Activated CD4-positive, CD25-positive, alpha-beta regulatory T cell treated with anti-CD3 and anti-CD28 coated beads, Interleukin-2, amount 50 U/mL, for 16 hours (primary cell): ENCODE measurements at places on chromosomes 2 and 18.

GRCh38 chr2:237626813-237627440 lies 460 bp upstream of the LRRFIP1 start:
- no peak for DNase-seq

DNA sequence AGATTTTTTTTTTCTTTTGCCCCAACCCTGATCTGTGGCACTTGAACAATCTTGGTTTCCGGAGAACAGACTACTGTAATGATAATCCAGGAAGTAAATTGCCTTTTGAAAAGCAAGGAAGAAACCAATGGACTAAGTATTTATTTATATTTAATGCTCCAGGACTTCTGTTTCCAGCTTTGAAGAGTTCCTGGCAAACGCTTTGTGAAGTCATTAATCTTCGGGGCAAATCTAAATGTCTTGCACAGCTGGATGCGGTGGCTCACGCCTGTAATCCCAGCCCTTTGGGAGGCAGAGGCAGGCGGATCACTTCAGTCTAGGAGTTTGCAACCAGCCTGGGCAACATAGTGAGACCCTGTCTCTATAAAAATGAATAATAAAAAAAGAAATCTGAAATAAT lies 135.1 kb upstream of the GATA6 start:
- DNase-seq, result no peak

DNA sequence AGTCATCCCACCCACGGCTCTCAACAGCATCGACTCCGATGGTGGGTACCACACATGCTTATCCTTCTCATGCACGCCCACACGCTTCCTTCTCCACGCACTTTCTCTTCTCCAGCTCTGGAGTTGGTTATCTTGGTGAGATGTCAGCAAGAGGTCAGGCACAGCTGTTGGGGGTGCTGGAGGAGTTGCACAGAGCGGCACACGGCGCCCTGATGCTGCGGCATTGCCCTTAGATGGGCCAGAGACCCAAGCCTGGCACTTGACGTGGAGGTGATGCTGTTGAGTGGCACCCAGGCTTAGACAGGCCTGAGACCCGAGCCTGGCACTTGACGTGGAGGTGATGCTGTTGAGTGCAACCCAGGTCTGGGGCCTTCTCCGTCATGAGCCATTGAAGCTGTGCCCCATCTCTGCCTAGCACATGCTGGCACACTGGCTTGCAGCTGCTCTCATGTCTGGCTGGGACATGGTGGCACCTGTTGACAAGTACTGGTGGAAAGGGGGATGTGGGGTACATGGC lies 83.2 kb downstream of the DGKD start:
- DNase-seq, result no peak

DNA sequence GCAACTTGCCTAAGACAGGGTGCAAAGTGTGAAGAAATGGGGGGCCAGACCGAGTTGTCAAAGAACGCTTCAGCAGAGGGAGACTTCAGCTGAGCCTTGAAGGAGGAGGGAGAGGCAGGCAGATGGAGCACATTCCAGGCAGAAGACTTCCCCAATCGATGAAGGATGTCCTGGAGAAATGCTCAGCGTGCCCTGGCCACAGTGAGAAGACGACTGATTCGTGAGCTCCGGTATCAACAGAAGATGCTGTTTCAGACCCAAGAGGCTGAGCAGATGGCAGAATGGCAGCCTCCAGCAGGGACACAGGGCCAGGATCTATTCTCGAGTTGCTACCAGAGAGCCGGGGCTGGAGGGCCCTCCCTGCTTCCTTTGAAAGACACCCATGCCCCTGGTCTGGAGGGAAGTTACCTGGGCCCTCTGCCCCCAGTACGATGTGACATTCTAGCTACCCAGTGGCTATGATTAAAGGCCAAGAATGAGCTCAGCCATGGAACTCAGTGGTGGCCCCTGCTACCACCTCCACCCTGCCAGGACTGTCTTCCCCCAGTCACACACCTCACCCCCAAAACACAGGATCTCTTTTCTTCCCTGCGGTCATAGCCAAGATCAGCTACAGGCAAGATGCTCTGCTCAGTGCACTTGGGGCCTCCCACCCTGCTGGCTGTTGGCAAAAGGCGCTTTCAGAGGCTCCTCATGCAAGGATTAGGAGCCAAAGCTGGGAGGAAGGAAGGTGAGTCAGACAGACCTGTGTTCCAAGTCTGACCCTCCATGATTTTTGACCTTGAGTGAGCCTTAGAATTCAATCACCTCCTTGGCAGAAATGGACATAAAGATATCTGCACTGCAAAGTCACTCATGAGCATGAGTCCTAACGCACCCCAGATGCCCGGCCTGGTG lies 84.3 kb downstream of the TFCP2L1 start:
- DNase-seq, result no peak

DNA sequence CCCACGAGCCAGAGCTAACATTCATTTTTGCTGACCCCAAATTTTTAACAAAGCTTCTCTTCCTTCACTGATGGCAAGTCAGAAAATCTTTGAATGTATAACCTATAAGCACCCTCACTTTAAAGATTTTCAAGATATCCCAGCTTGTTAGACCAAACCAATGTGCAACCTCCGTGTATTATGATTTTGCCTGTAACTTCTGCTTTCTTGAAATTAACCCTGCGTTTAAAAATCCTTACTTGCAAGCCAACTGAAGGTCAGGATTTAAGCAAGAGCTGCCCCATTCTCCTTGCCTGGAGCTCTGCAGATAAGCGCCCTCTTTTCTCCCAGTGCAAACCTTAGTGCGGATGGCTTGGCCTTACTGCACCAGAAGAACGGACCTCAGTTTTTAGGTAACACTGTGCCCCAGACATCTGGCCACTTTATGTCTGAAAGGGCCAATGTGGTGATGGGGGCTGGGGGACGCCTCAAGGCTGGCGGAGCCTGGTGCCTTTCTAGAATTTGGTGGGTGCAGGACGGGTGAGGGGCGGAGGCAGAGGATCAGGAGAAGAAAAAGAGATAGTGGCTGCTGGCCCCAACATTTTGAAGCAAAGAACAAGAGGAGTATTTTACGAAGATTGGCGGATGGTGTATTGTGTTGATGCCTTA lies 805 bp upstream of the TNFRSF11A start:
- DNase-seq, result no peak

DNA sequence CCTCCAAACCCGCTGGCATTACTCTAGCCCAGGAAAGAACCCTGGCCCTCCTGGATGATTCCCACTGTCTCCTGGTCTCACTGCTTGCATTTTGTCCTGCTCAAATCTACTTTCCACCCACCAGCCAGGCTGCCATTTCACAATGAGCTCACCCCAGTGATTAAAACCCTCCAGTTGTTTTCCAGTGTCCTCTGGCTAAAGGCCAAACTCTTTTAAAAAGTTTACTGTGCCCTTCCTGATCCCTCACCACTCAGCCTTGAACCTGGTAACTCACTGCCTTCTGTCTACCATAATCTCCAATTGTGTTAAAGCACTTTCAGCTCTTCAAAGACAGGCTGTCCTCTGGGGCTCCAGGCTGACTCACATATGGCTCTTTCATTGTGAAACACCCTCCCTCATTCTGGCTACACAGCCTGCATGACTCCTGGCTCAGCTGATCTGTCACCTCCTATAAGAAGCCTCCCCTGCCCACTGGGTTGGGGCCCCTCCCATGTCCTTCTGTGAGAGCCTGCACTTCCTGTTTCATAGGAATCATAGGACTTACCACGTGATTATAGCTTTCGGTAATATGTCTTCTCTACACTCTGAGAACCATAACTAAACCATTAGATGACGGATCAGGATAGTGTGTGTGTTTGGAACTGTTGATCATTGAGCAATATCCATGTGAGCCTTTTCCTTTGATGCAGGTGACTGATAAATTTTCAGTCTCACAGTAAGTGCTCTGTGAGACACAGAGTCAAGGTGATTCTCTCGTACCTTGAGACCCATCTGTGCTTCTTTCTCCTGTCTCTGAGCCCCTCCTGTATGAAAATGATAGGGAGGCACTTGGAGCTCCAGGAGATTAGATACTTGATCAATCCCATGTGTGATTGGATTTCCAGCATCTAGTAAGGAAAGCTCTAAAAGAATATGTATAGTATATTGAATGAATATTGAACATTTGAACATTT lies 590.8 kb upstream of the ID2 start:
- DNase-seq, result no peak

DNA sequence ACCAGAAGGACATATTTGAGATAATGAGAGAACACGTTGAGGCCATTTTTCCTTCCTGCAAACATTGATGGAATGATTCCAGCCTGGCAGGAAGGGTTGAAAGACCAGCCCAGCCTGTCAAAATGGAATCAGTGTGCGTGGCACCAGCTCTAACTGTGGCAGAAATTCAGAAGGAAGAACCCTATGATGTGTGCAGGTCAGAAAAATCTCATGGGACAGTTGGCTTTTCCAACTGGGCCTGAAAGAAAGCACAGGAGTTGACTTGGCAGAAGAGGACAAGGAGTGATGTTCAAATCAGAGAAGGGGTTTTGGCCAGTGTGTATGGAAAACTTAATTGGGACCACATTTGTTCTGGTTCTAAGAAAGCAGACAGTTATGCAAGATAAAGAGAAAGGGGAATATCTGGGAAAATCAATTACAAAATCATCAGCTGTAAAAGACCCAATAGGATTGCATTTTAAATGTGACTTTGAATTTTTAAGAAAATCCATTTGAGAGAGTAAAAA lies 192.8 kb upstream of the PID1 start:
- DNase-seq, result no peak

DNA sequence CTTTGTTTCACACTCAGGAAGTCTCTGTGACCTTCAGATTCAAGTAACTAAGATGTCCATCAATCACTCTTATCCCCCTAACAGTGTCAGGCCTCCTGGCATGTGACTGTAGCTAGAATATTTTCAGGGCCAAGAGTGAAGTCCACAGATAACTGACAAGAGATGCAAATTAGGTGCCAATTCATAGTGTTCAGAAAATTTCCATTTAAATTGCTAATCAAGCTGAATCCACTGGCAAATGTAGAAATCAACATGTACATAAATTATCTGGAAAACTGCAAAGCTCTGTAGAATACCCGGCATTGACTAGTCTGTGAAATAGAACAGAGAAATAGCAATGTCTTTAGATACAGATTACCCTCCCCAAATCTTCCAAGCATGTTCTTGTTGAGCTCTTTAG lies 38.6 kb upstream of the ARL4C start:
- DNase-seq, result no peak

- DNase-seq, result no peak
Observed at GRCh38 chr18:58183226-58183625, 139.2 kb downstream of the NEDD4L start.

DNA sequence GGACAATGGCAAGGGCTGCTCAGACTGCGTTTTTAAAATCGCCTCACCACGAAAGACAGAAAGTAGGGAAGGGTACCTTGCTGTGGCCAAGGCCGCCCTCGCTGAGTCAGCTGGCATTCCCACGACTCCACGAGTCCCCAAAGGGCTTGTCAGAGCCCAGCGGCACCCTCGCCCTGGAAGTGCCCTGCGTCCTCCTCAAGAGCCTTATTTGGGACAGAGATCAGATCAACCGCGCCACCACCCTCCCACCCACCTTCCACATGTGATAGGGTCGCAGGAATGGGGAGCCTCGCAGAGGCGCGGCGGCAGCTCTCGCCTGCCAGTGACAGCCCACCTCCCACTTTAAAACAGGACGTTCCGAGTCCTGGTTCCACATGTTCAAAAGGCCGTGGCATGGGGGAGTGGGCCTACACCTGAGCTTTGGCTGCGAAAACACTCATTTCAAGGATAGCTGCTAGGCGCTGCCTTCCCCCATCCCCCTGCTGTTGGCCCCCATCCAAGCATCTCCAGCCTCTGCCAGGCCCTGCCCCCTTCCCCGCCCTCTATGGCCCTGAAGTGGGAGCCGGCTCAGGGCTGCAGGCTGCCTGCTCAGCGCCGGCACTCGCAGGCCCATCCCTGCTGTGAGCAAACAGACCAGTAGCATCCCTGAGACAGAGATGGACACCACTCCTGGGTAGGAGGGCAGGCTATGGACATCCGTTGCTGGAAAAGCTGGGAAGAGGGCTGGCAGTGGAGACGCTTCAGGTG lies 38.1 kb upstream of the ARHGEF4 start:
- DNase-seq, result no peak

- no peak for DNase-seq
Observed at GRCh38 chr2:136005462-136006196, 20.2 kb upstream of the DARS1 start.

- DNase-seq, result no peak
Observed at GRCh38 chr2:238092486-238093035, 7.6 kb upstream of the ESPNL start.

DNA sequence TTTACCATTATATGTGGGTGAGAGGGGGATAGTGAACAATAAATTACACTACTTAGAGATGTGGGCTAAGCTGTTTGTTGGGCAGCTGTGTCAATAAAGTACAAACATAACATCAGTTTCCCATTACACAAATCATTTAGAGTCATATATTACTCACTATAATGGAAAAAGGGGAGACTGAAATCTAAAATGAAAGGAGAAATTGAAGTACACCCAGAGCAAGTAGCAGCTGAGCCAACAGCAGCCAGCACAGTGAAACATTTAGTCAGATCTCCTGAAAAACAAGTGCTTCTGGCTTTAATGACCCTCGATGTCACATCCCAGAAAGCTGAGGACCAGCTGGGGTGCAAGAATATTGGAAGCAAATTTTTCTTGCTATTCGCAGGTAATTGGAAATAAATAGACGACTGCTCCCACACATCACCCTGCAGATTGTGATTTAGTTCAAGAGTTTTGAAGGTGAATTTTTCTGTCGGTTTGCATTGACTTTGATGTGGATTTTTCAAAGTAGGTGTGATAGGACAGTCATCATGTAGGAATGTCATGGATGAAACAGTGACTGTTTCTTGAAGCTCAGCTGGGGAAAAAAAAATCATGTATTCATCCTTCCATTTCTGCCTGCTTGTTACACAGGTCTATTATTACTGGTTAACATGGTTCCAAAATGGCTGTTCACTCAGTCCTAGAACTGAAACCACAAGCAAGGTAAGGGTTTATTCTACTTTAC lies 1607.3 kb upstream of the CELF4 start:
- no peak for DNase-seq

- DNase-seq, result no peak
Observed at GRCh38 chr2:47339745-47340541, 63.0 kb upstream of the MSH2 start.

GRCh38 chr2:96353606-96354101 lies 18.1 kb downstream of the NCAPH start:
- no peak for DNase-seq

DNA sequence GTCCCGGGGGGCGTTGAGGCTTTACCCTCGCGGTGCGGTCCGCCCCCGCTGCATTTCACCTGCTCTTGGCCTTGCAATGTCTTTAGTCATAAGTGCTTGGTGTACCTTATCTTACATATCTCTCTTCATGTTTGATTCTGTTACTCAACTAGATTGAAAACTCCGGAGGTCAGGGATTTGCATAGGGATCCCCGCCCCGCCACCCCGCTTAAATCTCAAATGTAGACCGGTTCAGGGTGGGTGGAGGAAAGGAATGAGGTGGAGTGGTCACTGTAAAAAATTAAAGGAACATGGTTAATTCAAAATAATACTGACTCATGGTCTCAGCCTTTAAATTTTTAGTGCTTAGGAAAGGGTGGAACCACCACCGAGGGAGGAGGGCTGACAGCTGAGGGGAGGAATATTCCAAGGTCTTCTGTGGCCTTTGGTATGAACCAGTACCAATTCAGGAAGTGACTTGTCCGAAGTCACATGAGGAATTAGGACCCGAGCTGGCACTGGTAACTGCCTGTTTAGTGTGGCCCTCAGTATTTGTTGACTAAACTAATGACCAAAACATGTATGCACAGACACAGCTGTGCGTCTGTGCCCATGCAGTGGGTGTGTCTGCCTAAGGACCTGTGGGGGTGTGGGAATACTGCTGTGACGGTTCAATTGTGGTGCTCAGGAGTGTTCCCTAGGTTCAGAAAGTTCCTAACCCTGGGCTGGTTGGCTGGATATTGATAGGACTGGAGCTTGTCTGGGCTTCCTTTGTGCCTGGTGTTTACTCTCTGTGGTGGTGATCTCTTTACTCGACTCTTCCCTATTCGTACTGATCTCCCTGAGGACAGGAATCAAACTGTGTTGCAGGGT lies 1.0 kb downstream of the PLEKHB2 start:
- DNase-seq, result peak; percentile 7
